Heart left ventricle (tissue), 16 donors: ENCODE measurements at places on chromosomes 5 and 9. TPM values are rescaled to one million over a fixed set of nuclear protein-coding genes. Genes with fewer than 3 reads are reported as not detected.

- DNase-seq, result no peak
Measured at GRCh38 chr5:65086234-65086890, 317.6 kb downstream of the CWC27 start.

- DNase-seq, result no peak
Measured at GRCh38 chr9:22105005-22105722, 96.1 kb upstream of the CDKN2B start.

The CARD6 gene
- total RNA-seq, result 6.1 TPM

GRCh38 chr9:34927061-34927460 lies 31.0 kb upstream of the PHF24 start:
- DNase-seq, result no peak
